ENCODE measurements at places on chromosomes 5 and 9.

DNA sequence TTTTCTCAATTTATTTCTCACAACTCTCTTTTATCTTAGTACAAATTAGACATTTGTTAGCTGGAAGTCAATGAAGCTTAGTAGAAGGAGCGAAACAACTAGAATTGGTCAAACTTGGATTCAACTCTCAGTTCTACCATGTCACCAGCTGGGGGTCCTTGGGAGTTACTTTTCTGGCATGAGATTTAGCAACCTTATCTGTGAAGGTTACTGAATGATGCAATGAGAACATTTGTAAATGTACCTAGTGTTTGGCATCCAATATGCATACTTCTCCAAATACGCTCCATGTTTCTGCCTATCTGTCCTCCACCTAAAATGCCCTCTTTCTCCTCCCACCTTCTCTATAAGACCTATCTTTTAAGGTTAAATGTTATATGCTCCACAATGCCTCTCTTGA, 6.3 kb downstream of the HNRNPA0 start:
- no peak for DNase-seq

DNA sequence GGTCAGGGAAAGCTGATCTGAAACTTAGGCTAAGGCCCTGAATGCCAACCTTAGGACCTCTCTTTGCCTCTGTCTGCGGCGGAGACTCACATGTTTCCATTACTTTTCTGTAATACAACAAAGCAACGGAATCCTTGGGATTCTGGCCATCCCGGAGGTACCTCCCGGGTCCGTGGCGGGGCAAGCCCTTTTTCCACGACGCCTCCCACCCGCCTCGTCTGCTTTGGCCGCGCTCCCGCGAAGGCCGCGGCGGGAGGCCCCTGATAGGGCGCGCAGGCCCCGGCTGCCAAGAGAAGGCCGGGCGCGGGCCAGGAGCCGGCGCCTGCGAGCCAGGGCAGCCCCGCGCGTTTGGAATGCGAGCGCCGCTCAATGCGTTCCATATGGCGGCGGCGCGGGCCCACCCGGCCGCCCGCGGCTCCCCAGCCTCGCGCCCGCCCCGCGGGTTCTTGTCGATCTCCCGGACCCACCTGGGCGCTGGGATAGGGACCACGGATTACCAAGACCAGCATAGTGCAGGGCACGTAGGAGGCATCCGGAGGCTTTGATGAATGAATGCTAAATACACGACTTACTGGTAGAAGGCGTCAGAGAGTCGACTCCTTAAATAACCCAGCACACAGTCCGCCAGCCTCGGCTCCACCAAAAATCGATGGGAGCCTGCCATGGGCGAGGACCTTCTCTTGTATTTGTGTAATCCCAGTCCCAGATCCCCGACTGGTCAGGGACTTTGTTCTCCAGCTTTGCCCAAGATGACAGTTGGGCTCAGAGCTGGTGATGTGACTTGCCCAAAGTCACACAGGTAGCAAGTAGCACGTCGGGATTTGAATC, 17.5 kb upstream of the PHF19 start:
- DNase-seq, result no peak

DNA sequence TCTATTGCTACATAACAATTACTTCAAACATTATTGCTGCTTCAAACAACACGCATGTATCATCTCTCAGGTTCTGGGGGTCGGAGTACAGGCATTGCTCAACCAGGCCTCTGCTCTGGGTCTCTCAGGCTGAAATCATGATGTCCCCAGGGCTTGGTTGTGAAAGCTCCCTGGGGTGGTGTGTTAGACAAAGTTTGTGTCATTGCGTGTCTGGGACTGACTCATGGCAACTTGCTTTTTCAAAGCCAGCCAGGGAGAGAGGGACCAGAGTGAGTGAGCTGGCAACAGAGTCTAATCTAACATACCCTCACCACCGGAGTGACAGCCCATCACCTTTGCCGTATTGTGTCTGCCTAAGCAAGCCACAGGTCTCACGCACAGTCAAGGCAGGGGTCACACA, 259.2 kb upstream of the NFIL3 start:
- no peak for DNase-seq

GRCh38 chr5:164146223-164146622, 640.8 kb downstream of the MAT2B start:
- DNase-seq, result no peak

- no peak for DNase-seq
Observed at GRCh38 chr5:13860146-13860545, 84.3 kb downstream of the DNAH5 start.

- DNase-seq, result no peak
Observed at GRCh38 chr9:134887686-134888602, 7.3 kb downstream of the FCN2 start.

DNA sequence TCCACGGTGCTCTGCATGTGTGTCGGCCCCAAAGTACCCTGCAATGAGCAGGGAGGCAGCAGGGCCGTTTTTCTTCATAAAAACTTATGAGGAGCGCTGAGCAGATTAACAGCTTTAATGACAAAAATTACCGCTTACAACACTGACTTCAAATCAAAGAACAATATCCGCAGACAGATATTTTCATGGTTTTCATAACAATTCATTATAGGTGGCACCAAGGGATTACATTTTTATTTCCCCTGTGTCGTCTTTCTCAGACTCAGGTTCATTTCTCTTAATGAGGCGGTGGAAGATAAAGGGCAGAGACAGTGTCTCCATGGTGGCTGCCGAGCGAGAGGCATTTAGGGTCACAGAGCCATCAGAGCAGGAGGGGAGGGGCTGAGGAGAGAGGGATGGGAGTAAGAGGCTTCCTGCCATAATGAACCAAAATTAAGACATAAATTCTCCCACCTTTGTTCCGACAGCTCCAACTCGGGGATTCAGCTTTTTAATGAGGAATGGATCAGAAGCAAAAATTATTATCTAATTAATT, 240.7 kb upstream of the CLINT1 start:
- DNase-seq, result no peak

DNA sequence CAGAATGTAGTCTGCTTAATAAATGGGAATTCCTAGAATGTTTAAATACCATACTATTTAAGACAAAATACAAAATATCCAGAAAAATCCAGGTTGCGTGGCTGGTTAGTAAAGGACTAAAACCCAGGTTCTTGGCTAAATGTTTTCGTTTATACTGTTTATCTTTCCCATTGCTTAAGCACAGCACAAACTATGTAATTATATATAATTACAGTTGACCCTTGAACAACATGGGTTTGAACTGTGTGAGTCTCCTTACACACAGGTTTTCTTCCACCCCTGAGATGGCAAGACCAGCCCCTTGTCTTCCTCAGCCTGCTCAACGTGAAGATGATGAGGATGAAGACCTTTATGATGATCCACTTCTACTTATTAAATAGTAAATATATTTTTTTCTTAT, 24.7 kb downstream of the XPA start:
- DNase-seq, result no peak

DNA sequence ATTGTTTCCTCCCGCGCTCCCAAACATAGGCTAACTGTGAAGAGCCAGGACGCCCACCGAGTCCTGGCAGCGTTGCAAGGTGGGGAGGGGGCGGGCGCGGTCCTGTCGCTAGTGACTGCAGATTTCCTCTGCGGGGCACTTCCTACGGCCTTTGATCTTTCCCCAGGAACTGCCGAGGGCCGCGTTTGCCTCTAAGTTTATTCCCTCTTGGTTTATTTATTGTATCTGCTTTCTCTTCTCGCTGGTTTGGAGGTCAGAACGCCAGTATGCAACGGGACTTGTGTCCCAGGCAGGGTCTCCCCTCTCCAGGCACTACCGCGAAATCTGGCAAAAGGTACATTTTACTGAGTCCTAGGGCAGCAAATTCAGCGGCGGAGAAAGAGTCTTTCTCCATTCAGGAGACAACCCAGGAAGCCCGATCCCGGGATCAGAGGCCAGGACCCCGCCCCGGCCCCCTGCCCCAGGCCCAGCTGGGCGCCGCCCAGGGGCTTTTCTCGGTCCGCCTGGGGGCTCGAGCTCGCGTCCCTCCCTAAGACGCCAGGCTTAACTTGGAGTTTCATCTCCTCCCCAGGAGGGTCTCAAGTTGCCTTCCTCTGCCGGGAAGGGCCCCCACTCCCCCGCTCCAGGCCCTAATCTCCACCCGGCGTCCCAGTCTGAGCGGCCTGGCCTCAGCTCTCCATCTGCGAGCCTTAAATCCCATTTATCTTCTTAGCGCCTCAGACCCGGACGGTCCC, 884 bp upstream of the EGFLAM start:
- no peak for DNase-seq

GRCh38 chr5:160477266-160477970, 55.8 kb downstream of the PTTG1 start:
- no peak for DNase-seq

- no peak for DNase-seq
Observed at GRCh38 chr5:87827539-87827938, 414.8 kb upstream of the CCNH start.

DNA sequence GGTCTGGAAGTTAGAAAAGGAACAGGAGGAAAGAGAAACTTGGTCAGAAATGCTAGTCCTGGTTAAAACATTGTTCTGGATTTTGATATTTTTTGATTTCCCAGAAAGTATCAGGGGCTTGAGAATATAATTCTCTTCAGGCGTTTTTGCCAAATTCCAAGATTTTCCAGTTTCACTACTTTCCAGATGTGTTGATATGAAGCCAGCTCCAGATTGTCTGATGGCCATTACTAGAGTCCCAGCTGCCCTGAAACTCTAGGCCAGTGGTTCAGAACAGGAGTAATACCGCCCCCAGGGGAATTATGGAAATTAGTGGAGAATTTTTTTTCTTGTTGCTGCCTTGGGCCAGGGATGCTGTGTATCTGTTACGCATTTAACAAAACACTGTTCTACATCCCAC, 88.6 kb downstream of the KCNN2 start:
- no peak for DNase-seq

DNA sequence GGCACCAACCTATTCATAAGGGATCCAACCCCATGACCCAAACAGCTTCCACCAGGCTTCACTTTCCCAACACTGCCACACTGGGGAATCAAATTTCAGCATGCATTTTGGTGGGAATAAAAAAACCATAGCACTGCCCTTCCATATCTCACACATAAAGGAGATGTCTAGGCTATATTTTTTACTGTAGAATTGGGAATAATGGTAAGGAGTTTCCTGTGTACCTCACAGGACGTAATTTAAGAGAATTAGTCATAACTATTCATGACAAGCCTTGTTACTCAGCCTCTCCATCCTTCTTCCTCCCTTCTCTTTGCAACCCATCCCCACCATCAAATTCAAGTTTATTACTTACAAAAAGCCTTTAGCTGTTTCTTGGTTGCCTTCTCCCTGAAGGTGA, 352.1 kb downstream of the MLLT3 start:
- DNase-seq, result no peak

DNA sequence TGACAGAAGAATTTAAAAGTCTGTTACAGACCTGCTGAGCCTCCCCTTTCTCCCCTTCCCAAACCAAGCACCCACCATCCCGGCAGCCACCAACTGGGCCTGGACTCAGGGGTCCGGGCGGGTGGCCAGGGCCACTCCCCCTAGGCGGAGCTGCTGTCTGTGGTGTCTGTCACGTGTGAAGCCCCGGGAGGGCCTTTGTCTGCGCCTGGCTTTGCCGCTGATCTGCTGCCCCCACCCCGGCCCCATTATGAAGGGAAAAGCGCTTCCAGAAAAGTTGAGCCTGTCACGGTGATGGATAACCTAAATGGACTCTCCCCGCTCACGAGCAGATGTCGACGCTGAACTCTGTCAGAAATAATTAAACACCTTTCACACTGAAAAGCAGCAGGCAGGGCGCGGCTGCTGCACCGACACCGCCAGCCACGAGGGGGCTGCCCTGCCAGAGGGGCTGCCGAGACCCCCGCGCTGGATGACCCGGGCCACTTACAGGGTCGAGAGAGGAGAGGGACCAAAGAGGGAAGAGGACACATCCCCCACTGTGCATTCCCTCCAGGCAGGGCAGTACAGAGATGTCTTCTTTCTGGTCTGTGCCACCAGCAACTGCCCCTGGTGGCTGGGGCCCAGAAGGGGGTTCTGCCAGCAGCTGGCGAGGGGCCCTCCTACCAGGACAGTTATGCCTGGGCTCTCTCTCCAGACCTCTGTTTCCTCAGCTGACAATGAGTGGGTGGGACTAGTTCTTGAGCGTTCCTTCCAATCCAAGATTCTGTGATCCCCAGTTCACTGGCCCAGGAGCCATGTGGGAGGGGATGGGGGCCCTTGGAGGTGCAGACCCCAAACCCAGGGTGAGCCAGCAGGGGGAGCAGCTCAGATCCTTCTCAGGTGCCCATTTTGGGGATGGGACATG, 36.0 kb upstream of the BARHL1 start:
- no peak for DNase-seq

GRCh38 chr5:41275813-41276512, 62.6 kb upstream of the C6 start:
- no peak for DNase-seq

- no peak for DNase-seq
Observed at GRCh38 chr9:8062459-8062858, 262.9 kb upstream of the DMAC1 start.

- no peak for DNase-seq
Observed at GRCh38 chr5:31156631-31157160, 36.8 kb upstream of the CDH6 start.

DNA sequence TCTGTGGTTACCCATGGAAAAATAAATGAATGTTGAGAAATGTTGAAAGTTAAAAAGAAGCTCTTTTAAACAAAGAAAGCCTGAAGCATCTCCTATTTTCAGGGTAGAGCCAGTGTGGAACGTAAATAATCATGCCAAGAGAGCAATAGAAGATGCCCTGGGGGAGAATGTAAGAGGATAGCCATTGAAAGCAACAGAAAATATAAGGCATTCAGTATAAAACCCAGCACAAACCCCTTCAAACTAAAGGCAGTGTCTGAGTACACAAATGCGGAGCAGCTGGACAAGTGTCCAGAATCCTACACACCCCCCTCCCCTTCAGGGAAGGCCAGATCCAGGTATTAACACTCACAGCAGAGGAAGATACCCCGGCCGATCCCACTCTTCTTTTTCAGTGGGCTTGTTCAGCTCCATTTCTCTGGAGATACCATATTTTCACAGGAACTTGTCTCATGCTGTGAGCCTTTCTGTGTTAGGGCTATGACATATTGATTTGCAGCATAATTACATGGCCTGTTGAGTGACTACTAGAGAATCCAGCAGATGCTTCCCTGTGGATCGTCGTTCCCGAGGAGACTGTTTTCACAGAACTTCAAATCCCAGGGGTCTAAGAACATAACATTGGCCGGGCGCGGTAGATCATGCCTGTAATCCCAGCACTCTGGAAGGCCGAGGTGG, 101.2 kb downstream of the PLK2 start:
- DNase-seq, result no peak

DNA sequence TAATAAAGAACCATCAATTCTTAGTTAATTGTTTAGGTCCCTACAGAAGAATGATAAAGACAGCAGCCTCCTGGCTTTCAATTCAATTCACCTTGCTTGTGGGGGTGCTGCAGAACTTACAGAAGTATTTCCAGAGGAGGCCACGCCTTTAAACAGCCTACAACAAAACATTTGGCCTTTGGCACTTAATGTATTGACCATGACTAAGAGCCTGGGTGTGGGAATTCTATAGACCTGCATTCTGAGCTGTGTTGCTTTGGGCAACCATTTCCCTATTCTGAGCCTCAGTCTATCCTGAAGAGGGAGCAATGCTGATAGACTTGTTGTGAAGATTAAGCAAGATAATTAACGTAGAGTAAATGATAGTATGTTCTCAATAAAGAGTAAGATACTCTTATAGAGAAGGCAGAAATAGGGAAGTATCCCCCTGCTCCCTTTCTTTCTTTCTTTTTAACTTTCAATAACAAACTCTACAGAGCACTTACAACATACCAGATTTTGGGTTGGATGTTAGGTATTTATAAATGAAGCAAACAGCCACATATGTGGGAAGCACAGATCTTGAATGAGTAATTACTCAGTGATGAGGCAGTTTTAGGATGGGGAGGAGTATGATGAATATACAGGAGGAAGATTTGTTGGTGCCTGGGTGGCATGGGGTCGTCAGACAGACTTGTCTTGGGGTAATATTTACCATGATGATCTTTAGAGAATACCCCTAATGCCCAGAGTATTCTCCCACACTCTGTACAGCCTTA, 28.4 kb downstream of the PAPPA start:
- DNase-seq, result no peak
